ENCODE measurements at places on chromosomes 7 and 10. TPM values are rescaled to one million over a fixed set of nuclear protein-coding genes. Genes with fewer than 3 reads are reported as not detected.

DNA sequence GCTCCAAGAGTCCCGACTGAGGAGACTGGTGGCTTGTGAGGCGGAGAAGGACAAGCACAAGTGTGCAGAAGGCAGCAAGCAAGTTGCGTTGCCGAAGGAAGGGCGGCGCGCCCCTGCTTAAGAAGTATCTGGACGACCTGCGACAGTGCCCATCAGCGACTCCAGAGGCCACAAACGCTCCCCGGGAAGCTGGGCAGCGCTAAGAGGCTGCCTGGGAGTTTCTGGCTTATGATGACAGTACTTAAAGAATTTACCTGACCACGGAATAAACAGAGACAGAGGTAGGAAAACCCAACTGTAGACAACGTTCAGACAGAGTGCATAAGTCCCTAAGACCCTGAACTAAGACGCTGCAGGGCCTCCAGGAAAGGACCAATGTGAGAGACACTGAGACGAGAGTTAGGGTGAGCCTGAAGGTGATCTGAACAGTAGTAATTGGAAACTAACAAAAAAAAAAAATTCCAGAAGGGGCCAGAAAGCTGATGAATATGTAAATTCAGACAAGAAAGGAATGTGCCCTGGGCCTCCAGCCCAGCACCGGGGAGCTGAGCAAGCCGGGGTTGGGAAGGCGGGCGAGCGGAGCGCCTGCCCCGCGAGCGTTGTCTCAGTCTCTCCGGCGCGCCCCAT lies 1.0 kb downstream of the OSBPL3 start:
- H3K36me3 ChIP-seq, result peaks cover 36% of the 10 kb centered on the region
- DNase-seq, result no peak
- H3K4me1 ChIP-seq, result peaks cover 56% of the 10 kb centered on the region

Gene CTAGE4
- total RNA-seq, result 1.8 TPM

GRCh38 chr7:141624763-141625162 lies 73.6 kb downstream of the AGK start:
- no peak for DNase-seq
- H3K4me3 ChIP-seq, result no peak overlapping the region
- H3K27me3 ChIP-seq, result no peaks in the 10 kb centered on the region
- no peaks in the 10 kb centered on the region for H3K4me1 ChIP-seq
- H3K36me3 ChIP-seq, result peaks cover 46% of the 10 kb centered on the region
- H3K27ac ChIP-seq, result no peak overlapping the region

- DNase-seq, result no peak
- no peaks in the 10 kb centered on the region for H3K36me3 ChIP-seq
- no peaks in the 10 kb centered on the region for H3K4me1 ChIP-seq
These were observed 614.9 kb upstream of the FZD8 start for GRCh38 chr10:36256948-36257356.

Gene SLC13A1
- total RNA-seq, result not detected

Gene TSPAN33
- total RNA-seq, result 6.1 TPM

- DNase-seq, result no peak
- peaks cover 19% of the 10 kb centered on the region for H3K27me3 ChIP-seq
- no peaks in the 10 kb centered on the region for H3K4me1 ChIP-seq
- H3K36me3 ChIP-seq, result peaks cover 2% of the 10 kb centered on the region
These were observed 12.4 kb upstream of the MTERF1 start for GRCh38 chr7:91892821-91893340.

GRCh38 chr7:151012911-151013347 lies 11.4 kb downstream of the ATG9B start:
- no peak overlapping the region for H3K4me3 ChIP-seq
- peaks cover 66% of the 10 kb centered on the region for H3K4me1 ChIP-seq
- peaks cover 2% of the 10 kb centered on the region for H3K36me3 ChIP-seq
- H3K27ac ChIP-seq, result peak overlapping the region; percentile 63
- no peak for DNase-seq

- H3K27me3 ChIP-seq, result no peaks in the 10 kb centered on the region
- H3K4me1 ChIP-seq, result no peaks in the 10 kb centered on the region
- H3K27ac ChIP-seq, result no peak overlapping the region
- no peaks in the 10 kb centered on the region for H3K36me3 ChIP-seq
These were observed 123.9 kb downstream of the SEMA3C start for GRCh38 chr7:80794631-80795573.

Gene GJD4
- not detected for total RNA-seq

GRCh38 chr10:12466704-12467305 lies 117.5 kb downstream of the CAMK1D start:
- no peak overlapping the region for H3K4me3 ChIP-seq
- H3K4me1 ChIP-seq, result peaks cover 14% of the 10 kb centered on the region
- H3K27me3 ChIP-seq, result no peaks in the 10 kb centered on the region
- H3K27ac ChIP-seq, result no peak overlapping the region
- no peaks in the 10 kb centered on the region for H3K36me3 ChIP-seq

DNA sequence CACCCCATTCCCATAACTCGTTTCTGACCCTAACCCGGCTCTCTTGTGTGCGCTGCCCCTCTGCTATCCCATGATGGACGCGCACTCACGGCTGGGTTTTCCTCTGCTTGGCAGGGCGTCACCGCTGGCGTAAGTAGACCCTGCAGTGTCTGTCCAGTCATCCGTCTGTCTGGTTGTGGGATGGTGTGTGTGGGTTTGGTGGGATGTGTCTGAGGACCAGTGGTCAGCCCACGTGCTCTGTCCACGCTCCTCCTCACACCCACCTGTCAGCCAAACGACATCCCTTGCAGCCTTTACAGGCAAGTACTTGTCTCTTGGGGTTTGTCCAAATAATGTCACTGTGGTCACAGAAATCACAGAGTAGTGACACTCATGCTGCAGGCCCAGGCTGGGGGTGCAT lies 20.8 kb downstream of the LDB3 start:
- no peaks in the 10 kb centered on the region for H3K36me3 ChIP-seq
- no peak overlapping the region for H3K27ac ChIP-seq
- no peak for DNase-seq
- no peak overlapping the region for H3K4me3 ChIP-seq
- H3K27me3 ChIP-seq, result peaks cover 4% of the 10 kb centered on the region

Gene NPSR1
- total RNA-seq, result not detected

Gene SEMA3C
- not detected for total RNA-seq

Gene FAM180A
- total RNA-seq, result not detected

DNA sequence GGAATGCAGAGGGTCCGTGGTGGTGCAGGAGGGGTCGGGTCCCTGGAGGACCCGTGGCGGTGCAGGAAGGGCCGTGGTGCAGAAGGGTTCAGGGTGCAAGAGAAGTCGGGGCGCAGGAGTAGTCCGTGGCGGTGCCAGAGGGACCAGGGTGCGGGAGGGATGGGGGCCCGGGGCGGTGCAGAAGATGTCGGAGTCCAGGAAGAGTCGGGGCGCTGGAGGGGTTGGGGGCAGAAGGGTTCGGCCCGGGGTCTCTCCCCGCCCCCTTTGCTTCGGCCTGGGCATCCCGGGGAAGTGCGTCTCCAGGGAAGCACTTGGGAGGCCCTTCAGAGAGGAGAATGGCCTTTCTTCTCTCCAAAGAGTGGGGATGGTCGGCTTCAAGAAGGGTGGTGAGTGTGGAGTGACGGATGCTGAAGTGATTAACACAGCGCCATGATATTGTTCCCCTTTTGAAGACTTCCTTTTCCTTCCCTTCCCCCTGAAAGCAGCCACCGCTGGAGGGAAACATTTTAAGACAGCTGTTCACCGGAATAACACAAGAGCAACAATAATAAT lies 997 bp downstream of the WDR37 start:
- no peak for DNase-seq
- H3K4me3 ChIP-seq, result peak overlapping the region; percentile 100
- peaks cover 32% of the 10 kb centered on the region for H3K36me3 ChIP-seq
- no peaks in the 10 kb centered on the region for H3K27me3 ChIP-seq
- peak overlapping the region; percentile 95 for H3K27ac ChIP-seq

Gene CYP2W1
- total RNA-seq, result not detected

DNA sequence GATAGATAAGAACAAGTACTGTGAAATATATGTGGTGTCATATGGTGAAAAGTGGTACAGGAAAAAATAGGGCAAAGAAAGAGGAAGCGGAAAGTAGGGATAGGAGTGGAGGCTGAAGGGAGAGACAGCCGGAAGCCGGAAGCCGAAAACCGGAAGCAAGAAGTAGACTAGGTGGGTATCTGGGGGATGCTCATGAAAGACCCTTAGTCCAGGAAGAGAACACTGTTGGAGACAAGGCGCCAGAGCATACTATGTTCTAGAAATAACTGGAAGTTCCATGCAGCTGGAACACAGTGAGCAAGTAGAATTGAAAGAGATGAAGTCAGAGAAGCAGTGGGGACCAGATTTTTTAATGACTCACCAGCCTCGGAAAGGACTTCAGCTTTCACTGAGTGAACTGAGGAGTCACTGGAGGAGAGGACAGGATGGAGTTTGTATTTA lies 22.5 kb downstream of the ST8SIA6 start:
- H3K27me3 ChIP-seq, result peaks cover 39% of the 10 kb centered on the region
- H3K36me3 ChIP-seq, result peaks cover 1% of the 10 kb centered on the region
- no peak overlapping the region for H3K4me3 ChIP-seq
